Activated CD4-positive, alpha-beta T cell treated with anti-CD3 and anti-CD28 coated beads for 4 hours (primary cell): ENCODE measurements at places on chromosomes 7 and 10.

GRCh38 chr7:7883394-7883793, 85.2 kb upstream of the GLCCI1 start:
- DNase-seq: no peak

GRCh38 chr7:31096877-31097258, 44.8 kb downstream of the ADCYAP1R1 start:
- no peak for DNase-seq

GRCh38 chr7:33921216-33921938, 16.0 kb downstream of the BMPER start:
- no peak for DNase-seq

GRCh38 chr10:88057720-88058119, 194.3 kb downstream of the PTEN start:
- DNase-seq: no peak

- DNase-seq: no peak
These were observed 599.6 kb upstream of the POT1 start for GRCh38 chr7:125529249-125529648.

- no peak for DNase-seq
These were observed 74.7 kb upstream of the FZD8 start for GRCh38 chr10:35716776-35717175.

GRCh38 chr10:22834471-22834870, 93.4 kb upstream of the ARMC3 start:
- DNase-seq: no peak

DNA sequence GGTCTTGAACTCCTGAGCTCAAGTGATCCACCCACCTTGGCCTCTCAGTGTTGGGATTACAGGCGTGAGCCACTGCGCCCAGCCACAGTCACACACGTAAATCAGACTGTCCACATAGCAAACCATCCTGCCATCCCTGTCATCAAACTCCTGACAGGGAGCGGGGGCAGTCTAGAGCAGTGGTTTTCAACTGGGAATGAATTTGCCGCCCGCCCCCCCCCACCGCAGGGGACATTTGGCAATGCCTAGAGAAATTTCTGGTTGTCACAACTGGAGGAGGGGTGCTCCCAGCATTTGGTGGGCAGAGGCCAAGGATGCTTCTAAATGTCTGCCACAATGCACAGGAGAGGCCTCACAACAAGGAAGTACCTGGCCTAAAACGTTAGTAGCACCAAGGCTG, 24.1 kb downstream of the CAMK2G start:
- no peak for DNase-seq

GRCh38 chr10:97445357-97445721, 467 bp downstream of the EXOSC1 start:
- DNase-seq: no peak

DNA sequence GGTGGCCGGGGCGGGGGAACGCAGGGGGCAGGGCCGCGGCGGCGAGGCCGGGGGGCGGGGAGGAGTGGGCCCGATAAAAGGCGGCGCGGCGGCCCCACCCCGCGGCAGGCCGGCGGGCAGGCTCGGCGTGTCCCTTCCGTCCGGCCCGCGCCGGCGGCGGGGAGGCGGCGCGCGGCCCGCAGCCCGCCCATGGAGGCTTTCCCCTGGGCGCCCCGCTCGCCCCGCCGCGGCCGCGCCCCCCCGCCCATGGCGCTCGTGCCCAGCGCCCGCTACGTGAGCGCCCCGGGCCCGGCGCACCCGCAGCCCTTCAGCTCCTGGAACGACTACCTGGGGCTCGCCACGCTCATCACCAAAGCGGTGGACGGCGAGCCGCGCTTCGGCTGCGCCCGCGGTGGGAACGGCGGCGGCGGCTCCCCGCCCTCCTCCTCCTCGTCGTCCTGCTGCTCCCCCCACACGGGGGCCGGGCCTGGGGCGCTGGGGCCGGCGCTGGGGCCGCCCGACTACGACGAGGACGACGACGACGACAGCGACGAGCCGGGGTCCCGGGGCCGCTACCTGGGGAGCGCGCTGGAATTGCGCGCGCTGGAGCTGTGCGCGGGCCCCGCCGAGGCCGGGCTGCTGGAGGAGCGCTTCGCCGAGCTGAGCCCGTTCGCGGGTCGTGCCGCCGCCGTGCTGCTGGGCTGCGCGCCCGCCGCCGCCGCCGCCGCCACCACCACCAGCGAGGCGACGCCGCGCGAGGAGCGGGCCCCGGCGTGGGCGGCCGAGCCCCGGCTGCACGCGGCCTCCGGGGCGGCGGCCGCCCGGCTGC, at the start of gene NANOS1:
Gene NANOS1, plus strand, starts transcription at position 102 of the 808 bp plus-strand sequence. Its CDS starts 88 bp downstream, at position 190.
- DNase-seq: peak; percentile 49

DNA sequence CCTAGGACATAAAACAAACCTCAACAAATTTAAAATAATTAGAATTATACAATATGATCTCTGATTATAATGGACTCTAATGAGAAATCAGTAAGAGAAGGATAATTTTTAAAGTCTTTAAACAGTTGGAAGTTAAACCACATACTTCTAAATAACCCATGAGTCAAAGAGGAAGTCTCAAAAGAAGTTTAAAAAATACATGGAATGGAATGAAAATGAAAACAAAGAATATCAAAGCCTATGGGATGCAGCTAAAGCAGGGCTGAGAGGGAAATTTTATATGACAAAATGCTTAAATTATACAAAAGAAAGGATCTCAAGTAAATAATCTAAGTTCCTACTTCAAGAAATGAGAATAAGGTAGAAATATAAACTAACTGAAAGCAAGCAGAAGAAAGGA, 460.5 kb downstream of the RPS24 start:
- no peak for DNase-seq

GRCh38 chr10:119203006-119203405, 4.4 kb upstream of the GRK5 start:
- no peak for DNase-seq

- DNase-seq: no peak
These were observed 143.4 kb downstream of the C10orf105 start for GRCh38 chr10:71575934-71576801.

GRCh38 chr10:31490858-31491504, 172.0 kb downstream of the ZEB1 start:
- DNase-seq: no peak

DNA sequence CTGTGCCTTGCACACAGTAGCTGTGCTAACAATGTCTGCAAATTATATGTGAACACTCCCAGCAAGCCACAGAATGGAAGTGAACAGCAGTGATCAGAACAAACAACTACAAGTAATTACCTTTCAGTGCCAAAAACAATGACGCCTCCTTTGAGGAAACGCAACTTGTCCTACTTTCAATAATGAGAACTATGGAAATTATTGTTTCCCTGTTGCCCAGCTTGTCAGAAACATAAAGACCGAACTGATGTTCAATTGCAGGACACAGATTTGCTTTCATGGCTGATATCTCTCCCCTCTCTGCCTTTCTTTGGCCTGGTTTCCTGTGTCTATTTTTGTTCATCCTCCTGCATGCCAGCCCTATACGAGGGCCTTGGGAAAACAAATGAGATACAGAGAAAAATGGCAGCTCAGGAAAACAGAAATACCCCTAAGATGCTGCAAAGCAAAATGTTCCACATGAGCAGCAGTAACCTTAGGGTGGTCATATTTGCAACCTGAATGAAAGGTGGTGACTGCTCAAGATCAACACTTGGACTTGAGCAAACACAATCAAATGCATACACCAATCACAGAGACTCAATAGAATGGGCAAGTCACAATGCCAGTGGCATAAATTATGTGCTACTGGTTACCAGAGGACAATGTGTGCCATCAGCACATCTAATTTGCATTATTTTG, 26.8 kb downstream of the COBL start:
- no peak for DNase-seq

DNA sequence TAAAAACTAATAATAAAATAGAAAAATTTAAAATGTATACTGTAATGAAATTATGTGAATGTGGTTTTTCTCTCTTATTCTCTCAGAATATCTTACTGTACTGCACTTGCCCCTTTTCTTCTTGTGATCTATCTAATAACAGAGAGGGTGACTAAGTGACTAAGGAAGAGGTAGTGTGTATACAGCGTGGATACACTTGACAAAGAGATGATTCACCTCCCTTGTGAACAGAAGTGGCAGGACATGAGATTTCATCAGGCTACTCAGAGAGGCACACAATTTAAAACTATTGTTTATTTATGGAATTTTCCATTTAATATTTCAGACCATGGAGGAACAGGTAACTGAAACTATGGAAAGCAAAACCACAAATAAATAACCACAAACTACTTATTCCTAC, 806.6 kb upstream of the GHITM start:
- DNase-seq: no peak

DNA sequence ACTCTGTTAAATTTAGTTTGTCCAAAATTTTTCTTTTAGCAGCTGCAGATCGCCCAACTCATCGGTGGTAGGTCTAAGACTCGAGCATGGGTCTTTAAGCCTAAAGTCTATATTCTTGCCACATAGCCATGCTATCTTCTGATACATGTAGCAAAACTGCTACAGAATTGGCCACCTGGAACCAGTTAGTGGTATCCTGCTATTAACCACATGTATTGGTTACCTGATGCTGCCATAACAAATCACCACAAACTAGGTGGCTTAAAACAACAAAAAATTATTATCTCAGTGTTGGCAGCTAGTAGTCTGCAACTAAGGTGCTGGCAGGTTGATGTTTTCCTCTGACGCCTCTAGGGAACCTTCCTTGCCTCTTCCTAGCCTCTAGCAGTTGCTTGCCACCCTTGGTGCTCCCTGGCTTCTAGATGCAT, 96.7 kb upstream of the PIK3CG start:
- no peak for DNase-seq

DNA sequence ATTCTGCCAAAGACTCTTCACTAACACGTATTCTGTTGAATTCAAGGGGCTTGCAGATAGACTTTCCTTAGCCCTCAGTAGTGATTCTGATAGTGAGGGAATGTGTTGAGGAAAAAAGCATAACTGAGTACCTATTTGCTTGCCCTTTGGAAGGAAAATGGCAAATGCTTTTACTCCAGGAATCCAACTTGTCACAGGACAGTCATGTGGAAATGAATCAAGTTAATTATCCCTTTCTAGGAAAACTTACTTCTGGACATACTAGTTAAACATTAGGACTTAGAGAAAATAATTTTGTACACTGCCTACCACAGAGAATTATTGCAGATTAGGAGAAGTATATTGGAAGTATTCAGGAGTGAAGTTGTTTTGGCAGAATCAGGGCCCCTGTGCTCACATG, 148.9 kb upstream of the SLC13A1 start:
- DNase-seq: no peak

- DNase-seq: no peak
These were observed 364.7 kb upstream of the NFE2L3 start for GRCh38 chr7:25787336-25787735.

DNA sequence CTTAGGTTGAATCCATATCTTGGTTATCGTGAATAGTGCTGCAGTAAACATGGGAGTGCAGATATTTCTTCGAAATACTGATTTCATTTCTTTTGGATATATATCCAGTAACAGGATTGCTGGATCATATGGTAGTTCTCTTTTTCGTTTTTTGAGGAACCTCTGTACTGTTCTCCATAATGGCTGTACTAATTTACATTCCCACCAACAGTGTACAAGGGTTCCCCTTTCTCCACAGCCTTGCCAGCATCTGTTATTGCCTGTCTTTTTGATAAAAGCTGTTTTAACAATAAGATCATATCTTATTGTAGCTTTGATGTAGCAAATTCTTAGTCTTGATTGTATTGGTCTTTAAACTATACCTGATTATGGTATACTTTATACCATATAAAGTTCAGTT, 45.3 kb downstream of the ZNRF2 start:
- no peak for DNase-seq

DNA sequence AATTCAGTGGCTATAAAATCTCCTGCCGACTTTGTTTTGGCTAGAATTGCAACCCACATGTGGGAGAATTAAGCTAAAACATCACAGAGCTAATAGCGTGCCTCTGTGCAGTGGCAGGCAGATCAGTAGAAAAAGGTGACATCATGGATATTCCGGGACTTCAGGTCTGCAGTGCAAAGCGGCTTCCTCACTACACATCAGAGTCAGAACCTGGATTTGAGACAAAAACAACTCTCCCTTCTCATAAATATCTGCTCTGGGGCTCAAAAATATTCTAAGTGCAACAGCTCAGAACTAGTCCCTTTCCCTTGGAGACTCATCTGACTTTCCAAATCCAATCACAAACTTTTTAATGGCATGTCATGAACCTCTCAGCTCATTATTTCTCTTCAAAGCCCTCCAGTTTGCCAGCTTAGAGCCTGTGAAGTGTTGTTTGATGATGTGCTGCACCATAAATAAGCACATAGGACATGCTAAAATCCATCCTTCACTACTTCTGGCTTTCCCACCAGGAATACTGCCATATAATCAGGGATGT, 337.1 kb downstream of the RNLS start:
- DNase-seq: no peak

DNA sequence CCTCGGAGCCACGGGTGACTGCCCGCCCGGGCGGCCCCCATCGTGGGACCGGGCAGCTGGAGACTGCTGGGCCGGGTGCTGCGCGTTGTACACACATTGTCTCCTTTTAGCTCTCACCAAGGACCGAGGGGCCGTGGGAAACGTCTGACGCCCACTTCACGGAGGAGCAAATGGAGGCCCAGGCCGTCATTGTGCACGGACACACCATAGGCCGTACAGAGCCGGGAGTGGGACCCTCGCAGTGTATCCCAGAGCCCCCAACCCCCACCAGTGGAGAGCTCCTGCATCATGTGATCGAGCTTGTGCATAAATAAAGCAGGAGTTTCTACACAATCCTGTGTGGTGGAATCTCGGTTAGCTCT, 722 bp downstream of the DENND10 start:
- DNase-seq: no peak

GRCh38 chr10:43899224-43899959, 250.7 kb upstream of the ZNF32 start:
- no peak for DNase-seq

DNA sequence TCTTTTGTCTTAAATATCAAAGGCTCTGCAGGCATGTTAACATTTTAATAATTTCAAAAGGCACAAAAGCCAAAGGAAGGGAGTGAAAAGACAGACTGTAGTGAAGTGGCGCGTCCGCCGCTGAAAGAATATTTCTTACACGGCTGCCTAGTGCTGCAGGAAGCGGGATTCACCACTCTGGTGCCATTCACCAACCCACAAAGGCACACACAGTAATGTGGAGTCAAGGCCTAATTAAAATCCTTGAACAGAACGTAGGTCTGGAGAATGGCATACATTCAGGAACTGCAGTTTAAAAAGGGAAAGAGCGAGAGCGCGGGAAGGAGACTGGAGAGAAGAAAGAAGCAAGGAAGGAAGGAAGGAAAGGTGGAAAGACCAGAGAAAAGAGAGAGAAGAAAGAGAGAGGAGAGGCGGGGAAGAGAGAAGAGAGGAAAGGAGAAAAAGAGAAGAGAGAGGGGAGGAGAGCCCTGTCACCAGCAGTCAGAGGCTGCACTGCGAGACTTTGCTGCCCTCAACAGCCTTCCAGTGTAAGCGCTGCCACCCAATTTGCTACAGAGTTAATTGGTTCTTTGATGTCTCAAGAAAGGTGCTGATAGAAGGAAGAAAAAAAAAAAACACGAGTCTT, 554.0 kb downstream of the MDFIC start:
- DNase-seq: no peak
